Breast epithelium (tissue), 4 donors: ENCODE measurements at places on chromosomes 4 and X.

DNA sequence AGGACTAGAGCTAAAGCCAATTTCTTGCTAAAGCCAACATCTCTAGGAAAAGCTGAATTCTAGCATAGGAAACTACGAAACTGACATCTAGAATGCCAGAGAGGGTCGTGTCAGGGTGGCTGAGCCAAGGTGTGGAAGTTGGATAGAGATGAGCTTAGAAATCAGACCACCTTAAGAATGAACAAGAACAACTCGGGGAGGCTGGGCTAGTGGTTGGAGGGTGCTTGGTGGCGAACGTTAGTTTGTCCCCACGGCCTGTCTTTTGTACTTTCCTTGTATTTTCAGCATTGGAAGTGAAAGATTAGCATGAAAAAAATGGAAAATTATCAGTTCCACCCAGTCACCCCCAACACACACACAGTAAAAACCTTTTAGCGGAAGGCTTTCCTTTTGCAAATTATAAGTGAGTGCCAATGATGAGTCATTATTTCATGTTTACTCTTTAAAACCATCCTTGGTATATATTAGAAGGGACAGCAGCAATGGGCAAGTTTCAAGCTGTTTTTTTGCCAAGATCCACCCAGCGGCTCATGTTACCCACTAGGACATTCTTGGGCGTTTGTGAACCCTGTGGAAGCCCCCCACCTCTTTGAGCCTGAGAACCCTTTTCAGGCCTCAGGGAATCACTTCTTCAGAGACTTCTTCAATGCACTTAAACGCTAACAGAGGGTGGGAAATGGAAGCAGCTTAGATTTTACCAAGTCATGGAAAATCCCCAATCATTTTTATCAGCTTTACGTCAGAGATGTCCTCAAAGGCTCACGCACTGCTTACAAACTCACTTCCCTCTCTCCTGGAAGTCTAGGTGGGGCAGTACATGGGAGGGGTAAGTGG is 4.9 kb upstream of the PPEF1 start:
- DNase-seq = no peak

DNA sequence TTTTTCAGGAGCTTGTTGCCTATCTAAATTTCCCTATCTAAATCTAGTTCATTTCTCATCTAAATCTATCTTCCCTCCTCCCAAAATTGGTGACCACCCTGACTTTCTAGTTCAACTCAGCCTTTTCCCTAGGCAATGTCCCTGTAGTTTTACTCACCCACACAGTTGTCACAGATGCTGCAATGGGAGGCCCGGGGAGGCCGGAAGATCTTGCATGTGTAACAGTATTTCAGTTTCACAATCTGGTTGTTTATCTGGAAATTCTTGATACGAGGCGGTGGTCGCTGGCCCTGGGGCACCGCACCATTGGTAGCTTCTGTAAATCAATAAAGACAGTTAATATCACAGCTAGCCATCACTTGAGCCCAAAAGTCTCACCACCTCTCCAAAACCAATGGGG is 20.2 kb downstream of the ZDHHC9 start:
- DNase-seq = no peak

DNA sequence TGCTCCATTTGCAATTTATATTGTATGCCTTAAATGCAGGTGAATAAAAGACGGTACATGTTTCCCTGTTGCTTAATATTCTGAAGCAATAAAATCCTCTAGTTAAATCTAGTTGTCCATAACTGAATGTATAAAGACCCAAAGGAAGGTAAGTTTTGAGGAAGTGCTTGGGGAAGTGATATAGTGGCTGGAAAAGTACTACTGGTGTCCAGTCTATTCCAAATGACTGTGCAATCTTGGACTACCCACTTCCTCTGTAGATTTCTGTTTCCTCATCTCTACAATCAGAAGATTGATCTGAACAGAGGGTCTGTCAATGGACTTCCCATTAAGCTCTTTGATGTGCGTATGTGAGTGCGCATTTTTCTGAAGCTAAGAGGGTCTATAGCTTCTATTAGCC is 17.0 kb downstream of the SNCA start:
- no peak for DNase-seq

- DNase-seq = no peak
Measured at GRCh38 chrX:136220540-136220939, 30.7 kb downstream of the MAP7D3 start.

- DNase-seq = no peak
Measured at GRCh38 chr4:15912236-15912635, 26.3 kb downstream of the FGFBP1 start.

- no peak for DNase-seq
Measured at GRCh38 chrX:110358548-110358947, at the start of gene RTL9. RTL9 (plus strand) TSS chrX:110358848; CDS start chrX:110450618, 91,770 bp downstream.

- no peak for DNase-seq
Measured at GRCh38 chr4:38396091-38396490, 267.9 kb upstream of the KLF3 start.

DNA sequence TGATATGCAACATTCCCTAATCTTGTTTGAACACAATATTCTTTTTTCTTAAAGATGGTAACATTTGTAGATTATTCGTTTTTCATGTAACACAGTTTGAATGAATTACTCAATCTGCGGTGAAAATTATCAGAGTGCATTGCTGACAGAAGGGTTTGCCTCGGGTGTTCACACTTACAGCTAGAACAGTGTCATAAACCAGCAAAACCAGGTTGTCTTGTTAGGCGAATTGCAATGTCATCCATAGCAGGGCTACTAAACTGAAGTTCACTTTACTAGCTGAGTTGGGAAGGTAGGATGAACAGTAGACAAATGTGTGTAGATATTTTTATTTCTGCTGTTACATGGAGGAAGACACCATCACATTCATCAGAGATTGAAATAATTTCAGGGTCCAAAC is 98.9 kb downstream of the SLC39A8 start:
- no peak for DNase-seq

GRCh38 chr4:164012396-164013027 is 518.0 kb downstream of the TMA16 start:
- DNase-seq = no peak

GRCh38 chrX:100905620-100906019 is 23.1 kb downstream of the XKRX start:
- no peak for DNase-seq

DNA sequence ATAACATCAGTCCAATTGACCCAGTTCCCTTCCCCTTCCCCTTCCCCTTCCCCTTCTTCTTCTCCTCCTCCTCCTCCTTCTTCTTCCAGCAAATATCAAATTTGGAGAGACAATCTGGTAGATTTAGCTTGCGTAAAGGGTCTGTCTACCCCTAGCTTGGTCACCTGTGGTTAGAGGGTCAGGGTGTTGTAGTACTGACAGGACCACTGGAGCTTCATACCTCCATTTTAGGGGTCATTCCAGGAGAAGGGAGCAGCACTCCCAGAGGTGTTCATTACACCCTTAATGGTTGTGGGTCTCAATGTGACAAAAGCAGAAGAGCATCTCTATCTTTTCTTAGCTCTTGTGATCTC is 3.7 kb upstream of the FGB start:
- no peak for DNase-seq

- DNase-seq = no peak
Measured at GRCh38 chr4:107862658-107863057, 37.9 kb downstream of the SGMS2 start.

GRCh38 chrX:112819813-112820212 is 20.8 kb downstream of the AMOT start:
- DNase-seq = no peak

- no peak for DNase-seq
Measured at GRCh38 chr4:100742045-100742444, 224.2 kb upstream of the EMCN start.

- no peak for DNase-seq
Measured at GRCh38 chr4:79467246-79467932, 59.4 kb upstream of the GK2 start.

- DNase-seq = no peak
Measured at GRCh38 chr4:161005746-161006145, 1158.1 kb downstream of the FSTL5 start.

GRCh38 chr4:180664766-180665368 is 1578.3 kb upstream of the TENM3 start:
- no peak for DNase-seq

GRCh38 chr4:81592701-81593100 is 121.0 kb upstream of the RASGEF1B start:
- no peak for DNase-seq

DNA sequence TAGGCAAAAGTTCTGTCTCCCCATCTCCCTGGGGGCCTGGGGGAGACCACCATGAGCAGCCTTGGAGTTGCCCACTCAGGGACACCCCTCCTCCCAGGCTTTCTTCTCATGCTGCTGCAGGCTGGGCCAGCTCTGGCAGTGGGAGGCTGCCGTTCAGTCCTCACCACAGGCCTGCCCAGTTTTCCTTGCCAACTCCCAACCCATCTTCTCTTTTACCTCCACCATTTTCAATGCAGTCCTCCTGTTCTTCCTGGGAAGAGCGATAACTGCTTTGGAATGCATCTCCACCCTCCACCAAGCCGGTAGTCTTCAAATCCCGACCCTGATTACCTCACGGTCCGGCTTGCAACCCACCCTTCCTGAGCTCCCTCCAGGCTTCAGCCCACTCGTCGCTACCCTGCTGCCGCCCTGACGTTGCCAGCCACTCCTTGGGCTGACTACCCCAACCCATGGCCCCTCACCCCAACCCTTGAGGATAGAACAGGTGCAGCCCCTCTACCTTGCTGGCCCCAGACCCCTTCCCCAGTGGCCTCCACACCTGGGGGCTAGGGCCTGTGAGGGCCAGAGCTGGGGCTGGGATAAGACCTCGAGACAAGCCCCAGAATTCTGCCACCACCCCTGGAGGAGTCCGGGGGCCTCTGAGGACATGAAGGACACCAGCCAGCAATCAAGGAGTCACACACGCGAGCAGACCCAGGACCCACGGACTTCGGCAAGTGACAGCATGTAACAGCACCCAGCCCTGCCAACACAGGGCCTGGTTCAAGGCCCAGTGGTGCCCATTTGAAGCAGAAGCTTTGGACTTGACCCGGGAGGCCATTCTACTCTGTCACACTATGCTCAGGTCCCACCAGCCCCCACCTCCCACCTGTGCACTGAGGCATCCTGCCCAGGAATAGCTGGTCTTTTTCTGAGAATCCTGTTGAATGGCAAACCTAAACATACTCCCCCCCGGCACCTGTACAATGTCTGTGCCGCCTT is 9.2 kb downstream of the WDR1 start:
- no peak for DNase-seq
